ENCODE measurements at places on chromosomes 3 and 15.
A peak's percentile ranks its signal among the peaks of the same experiment; 100 is the strongest.

DNA sequence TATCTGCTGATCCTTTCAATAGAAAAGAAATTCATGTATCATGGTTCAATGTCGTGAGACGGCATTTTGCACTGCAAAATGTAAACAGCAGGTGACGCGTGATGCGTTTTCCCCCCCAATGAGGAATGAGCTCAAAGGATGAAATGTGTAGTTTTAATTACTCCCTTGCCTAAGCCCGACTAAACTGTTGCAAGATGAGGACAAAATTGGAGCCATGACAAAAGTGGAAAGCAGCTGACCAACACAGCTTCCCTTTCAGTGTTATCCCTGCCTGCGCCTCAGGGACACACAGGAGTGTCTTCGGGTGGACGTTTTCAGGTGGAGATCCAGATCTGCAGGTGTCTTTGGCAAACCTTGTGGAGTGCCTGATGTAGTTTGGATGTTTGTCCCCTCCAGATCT, 92.0 kb downstream of the GABRG3 start:
- no peak for DNase-seq

- no peak for DNase-seq
Observed at GRCh38 chr3:10665592-10665991, 150.4 kb upstream of the SLC6A11 start.

GRCh38 chr15:89293012-89293411, 41.6 kb downstream of the POLG start:
- DNase-seq = no peak

GRCh38 chr15:24857763-24858162, 97.0 kb upstream of the SNRPN start:
- DNase-seq = no peak

GRCh38 chr3:70808881-70809280, 496.4 kb upstream of the MDFIC2 start:
- no peak for DNase-seq

DNA sequence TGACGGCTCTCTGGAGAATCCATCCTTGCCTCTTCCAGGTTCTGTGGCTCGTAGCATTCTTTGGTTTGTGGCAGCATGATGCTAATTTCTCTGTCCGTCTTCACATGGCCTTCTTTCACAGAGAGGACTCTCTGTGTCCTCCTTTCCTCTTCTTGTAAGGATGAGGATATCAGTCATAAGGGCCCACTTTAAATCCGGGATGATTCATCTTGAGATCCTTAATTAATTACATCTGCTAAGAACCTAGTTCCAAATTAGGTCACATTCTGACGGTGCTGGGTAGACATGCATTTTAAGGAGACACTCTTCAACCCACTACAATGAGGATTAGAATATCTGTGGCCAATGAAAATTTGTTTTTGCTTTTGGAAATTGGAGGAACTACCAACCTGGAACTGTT, 15.7 kb upstream of the GXYLT2 start:
- DNase-seq = no peak

DNA sequence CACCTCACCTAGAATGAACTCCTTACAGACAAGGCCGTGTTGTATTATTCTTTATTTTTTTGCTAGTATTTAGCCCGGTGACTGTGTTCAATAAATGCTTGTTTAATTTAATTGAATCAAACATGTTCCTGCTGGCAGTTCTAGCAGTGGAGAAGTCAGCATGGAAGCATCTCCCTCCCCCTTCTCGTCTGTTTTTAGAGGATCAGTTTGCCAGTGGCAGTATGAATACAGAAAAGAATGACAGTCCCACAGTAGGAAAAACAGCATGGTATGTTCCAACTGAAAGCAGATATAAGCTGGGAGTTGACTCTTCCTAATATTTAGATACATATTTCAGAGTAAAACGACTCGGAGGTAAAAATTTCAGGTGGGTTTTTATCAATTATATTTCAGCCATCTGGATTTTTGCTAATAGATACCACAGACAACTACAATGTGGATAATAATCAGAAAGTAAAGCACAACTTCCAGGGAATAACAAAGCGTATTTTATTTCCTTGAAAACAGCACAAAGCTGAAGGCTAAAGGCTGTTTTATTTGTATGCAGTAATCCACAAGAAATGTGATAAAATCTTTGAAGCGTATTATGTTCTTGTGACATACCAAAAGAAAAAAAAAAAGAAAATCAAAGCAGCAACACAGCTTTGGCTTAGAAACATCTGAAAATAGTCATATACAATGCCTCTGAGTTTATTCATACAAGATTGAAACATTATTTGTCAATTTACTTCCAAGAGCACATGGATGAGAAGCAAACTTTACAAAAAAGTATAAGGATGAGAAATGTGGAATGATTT, 244.5 kb upstream of the KCNMB2 start:
- DNase-seq = no peak

DNA sequence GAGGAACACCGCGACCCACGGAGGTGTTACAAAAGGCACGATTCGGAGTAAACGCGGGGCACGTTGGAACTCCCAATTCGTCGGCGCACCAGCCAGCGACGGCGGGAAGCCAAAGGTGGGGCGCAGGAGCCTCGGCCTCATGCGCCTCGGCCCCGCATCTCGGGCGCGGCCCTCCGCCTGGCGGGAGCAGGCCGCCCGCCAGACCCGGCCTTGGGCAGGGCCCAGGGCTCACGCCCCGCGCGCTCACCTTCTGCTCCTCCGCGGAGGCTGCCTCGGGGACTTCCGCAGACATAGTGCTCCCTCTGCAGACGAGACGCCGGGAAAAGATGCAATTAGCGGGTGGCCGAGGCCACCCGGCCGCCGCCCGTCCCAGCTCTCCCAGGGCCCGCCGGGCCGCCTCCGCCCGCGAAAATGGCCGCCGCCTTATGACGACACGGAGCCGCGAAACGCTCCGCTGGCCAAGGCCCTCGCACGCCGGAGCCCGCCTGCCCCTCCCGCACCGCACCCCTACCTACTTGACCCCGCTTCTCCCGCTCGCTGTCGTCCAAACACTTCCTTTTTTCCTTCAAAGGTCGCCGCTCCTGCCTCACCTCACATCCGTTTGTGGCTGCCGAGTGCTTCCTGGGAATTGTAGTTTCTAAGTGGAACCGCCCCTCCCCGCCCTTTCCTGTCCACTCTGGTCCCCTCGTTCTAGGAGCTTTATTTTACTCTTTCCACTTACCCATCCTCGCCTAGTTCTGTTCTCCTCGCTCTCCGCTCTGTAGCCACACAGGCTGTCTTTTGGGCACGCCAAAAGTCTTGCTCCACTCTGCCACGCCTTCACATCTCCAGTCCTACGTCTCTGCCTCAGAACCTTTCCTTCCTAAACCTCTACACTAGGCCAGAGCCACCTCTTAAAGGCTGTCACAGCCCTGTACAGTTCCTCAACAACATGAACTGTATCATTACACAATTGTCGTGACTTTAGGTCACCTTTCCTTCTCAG, at the start of gene ARPP19:
Gene ARPP19 (minus strand): TSS at position 430 of the 985 bp plus-strand sequence. CDS start 138 bp downstream, at position 292.
- DNase-seq = peak; percentile 82

DNA sequence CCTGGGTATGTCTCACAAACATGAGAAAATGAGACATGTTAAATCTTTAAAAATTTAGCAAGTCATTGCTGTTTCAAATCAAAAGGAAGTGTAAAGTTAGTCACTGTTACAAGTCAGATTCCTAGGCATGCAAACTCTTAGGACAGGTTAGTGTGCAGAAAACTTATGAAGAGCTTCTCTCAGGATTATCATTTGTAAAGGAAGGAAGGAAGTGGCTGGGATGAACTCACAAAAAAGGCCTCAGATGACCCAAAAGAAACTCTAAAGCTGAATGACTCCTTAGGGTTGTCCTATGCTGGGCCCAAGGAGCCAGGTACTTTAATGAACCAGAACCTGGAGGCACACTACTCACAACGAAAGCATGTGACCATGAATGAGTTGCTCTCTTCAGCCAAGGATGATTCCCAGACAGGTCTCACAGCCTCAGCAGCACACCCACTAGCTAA, 25.0 kb downstream of the MSL2 start:
- no peak for DNase-seq

- DNase-seq = no peak
Observed at GRCh38 chr15:38528294-38528693, 36.3 kb downstream of the RASGRP1 start.

DNA sequence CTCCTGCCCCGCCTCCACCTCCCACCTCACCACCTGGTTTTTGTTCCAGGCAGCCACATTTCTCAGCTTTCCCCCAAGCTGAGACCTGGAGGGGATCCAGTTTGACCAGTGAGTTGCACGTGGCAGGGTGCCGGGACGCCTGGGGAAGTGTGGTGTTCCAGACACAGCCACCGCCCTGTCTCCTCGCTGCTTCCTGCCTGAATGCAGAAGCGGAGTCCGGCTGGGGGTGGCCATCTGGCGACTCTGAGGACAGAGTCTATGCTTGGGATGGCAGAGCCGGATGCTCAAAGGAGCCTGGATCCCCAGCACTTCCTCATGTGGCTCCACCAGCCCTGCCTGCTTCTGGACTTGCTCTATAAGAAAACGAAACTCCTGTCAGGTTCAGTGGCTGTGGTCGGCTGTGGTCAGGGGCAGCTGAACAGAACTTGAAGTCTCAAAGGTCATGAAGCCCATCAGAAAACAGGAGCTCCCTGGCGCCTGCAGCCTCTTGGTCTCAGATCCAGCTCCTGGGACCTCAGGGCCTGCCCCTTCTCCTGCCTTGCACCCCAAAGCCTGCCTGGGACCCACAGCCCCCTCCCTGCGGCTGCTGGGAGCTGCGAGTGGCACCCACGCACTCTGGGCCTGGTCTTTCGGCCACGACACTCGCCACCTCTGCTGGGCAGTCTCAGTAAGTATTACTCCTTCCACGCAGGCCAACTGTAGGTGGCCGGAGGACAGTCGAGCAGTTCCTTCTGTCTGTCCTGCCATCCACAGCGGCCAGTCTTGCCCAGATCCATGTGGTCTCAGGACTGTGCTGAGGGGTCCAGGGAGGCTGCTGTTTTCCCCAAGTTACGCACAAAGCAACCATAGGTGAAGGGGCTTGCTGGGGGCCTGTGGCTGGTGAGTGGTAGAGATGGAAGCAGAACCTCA, 112.8 kb upstream of the MEF2A start:
- no peak for DNase-seq

- DNase-seq = no peak
Observed at GRCh38 chr3:143668385-143668784, 179.9 kb downstream of the SLC9A9 start.

DNA sequence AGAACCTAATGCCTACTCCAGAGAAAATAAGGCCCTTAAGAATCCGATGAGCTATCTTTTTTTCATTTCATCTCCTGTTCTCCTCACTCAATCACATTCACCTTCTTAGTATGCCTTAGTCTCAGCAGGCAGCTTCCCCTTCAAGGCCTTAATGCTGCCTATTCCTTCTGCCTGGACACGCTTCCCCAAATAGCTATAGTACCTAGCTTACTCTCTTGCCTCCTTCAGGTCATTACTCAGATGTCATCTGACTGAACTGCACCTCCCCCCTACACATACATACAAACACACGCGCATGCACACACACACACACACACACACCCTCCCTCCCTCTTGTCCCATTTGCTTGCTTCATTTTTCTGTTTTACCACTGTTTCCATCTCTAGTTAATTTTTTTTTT, 191.5 kb upstream of the MLF1 start:
- no peak for DNase-seq

All from stimulated activated CD4-positive, alpha-beta T cell treated with anti-CD3 and anti-CD28 coated beads, Interleukin-12 subunit alpha, Interleukin-12 subunit beta, amount 100 ng/mL, for 48 hours (primary cell).